Stimulated activated CD4-positive, alpha-beta T cell treated with anti-CD3 and anti-CD28 coated beads, Interleukin-12 subunit alpha, Interleukin-12 subunit beta, amount 100 ng/mL, for 48 hours (primary cell): ENCODE measurements at places on chromosomes 1 and 21.

- DNase-seq, result no peak
Observed at GRCh38 chr1:7002728-7003127, 217.5 kb downstream of the CAMTA1 start.

GRCh38 chr1:40450495-40451237, 390 bp downstream of the ZFP69B start:
- DNase-seq, result peak; percentile 78

- DNase-seq, result no peak
Observed at GRCh38 chr1:182739545-182739944, 50.0 kb upstream of the NPL start.

- DNase-seq, result no peak
Observed at GRCh38 chr1:199866210-199866617, 161.3 kb upstream of the NR5A2 start.

DNA sequence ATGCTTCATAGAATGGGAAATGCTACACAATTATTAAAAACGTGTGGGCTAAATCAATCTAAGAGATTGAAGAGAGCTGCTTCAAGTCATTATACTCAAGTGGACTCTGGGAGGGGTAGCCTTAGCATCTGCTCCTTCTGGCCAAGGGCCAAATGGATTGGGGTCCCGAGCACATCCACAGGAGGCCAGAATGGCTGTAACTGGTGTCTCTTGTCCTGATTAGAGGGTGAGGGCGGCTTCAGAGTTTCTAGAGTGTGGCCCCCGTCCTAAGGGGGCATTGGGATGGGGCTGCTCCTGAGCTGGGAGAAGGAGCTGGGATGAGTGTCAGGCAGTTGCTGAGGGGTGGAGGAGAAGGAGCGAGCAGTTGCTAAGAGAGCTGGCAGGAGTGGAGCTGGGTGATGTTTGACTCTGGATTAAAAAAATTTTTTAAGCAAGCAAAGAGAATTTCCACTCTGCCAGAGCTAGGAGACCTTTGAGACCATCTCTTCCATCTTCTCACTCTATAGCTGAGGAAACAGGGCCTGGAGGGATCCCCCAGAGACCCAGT, 71.3 kb upstream of the TLR5 start:
- DNase-seq, result no peak

GRCh38 chr1:54380290-54380882, 25.8 kb downstream of the SSBP3 start:
- no peak for DNase-seq

DNA sequence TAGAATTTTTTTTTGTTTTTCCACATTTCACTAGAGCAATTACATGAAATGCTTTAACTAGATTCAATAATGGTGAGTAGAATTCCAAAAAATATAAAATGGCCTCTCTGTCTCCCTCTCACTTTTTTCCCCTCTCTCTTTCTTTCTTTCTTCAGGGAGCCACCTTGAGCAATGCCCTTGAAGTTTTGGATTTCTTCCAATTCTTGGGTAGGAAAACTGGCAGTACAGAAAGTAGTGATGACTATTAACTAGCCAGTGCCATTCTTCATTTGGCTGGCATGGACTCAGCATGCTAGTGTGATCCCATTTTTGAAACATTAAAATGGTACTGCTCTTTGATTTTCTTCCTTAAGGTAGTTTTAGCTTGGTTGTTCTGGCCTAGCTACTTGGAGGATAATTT, 4.5 kb upstream of the FNBP1L start:
- DNase-seq, result no peak

DNA sequence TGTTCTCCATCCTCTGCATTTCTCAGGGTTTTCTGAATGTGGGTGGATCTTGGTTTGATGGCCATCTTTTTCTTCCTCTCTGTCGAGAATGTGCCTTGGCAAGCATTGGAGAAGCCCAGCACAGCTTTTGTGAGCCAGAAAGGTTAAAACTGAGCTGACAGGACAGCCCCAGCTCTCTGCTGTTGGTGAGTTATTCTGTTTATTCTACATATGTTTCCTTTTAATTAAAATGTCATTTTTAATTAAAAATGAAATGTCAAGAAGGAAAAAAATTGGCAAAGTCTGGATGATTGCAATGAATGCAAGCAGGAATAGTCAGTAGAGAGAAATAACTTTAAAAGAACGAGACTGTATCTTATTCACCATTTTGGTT, 325.8 kb downstream of the PTBP2 start:
- DNase-seq, result no peak

- DNase-seq, result no peak
Observed at GRCh38 chr1:66521721-66522365, 12.1 kb upstream of the SGIP1 start.

DNA sequence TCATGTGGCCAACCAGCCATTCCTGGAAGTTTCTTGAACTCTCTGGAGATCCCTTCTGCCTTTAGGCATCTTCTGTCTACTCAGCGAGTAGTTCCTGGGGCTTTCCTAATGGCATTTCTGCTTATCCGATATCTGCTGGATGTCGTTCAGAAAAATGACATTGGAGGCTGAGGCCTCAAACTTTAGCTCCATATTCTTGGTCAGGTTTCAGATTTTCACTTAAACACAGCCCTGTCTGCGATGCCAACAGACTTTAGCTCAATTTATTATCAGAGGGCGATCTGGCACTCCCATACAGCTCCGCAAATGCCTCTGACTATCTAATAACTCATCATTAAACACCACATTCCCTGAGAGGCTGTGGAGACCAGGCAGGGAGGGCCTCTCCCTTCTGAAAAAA, 46.3 kb upstream of the ETS2 start:
- DNase-seq, result no peak

GRCh38 chr1:229062135-229062534, 208.8 kb upstream of the RAB4A start:
- DNase-seq, result no peak
